NCI-H345 (cell line): ENCODE measurements at places on chromosomes 7 and 10.

GRCh38 chr7:141122736-141123135 is 48.9 kb downstream of the TMEM178B start:
- DNase-seq = no peak

DNA sequence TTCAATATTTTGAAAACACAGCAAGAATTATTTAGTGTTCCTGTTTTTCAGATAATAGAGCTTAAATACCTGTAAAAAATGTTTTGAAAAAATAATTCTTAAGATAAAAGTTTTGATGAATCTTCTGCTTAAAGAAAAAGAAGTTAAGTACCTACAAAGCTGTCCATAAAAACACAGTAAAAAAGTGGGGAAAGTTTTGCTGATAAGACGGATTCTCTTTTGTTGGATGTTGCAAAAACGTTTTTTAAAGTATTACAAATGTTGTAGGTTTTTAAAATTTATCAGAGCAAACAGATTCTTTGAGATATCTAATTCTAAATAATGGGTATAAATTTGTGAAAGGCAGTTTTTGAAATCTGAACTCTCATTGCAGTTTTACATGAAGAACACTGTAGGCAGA is 12.2 kb downstream of the DMTF1 start:
- DNase-seq = no peak

GRCh38 chr10:62764011-62764410 is 40.5 kb upstream of the ADO start:
- no peak for DNase-seq

DNA sequence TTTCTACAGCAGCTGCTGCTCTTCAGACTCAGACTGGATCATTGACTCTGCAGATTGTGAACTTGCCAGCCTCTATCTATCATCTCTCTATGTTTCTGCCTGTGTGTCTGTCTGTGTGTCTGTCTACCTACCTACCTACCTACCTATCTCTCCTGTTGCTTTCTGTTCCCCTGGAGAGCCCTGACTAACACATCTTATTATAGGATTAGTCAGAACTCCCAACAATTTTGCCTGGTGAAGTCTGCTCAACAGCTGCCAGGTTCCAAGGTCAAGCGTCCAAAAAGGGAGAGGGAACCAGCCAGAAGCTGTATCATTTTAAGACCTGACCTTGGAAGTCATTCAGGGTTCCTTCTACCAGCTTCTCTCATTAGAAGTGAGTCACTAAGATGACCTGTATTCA is 579.0 kb upstream of the DPP6 start:
- DNase-seq = no peak

DNA sequence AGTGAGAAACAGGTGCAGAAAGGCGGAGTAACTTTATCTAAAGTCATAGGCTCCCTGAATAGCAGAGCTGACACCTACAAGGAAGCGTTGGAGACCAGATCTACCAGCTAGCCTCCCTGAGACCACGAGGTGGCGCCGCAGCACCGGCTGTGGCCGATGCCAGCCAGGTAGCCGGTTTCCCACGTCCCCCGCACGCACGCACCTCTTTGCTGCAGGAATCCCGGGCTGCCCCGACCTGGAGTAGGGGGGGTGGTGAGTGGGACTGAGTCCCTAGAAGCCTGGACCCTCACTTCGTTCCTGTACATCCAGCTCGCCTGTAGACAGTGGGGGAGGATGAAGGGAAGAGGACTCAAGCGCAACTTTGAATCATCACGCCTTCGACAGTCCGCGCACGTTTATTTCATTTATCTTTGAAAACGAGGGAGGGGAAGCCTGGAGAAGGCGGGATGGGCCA is 3.7 kb downstream of the ELOVL3 start:
- peak; percentile 81 for DNase-seq

- DNase-seq = no peak
These were observed 112.4 kb downstream of the ADCY1 start for GRCh38 chr7:45686441-45687184.

DNA sequence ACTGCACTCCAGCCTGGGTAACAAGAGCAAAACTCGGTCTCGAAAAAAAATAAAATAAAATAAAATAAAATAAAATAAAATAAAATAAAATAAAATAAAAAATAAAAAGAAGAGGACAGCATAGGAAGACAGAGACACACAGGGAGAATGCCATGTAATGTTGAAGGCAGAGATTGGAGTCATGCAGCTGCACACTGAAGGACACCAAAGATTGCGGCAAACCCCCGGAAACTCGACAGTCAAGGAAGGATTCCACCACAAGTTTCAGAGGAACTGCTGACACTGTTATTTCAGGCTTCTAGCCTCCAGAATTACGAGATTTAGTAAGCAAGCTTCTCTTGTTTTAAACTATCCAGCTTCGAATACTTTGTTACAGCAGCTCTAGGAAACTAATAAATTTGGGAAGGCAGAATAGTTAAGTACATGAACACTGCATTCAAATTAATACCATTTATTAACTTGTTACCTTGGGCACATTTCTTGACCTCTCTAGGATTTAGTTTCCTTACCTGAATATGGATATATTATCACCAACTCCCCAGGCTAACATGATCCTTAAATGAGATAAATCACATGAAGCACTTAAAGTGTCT is 9.5 kb downstream of the CPED1 start:
- DNase-seq = no peak

GRCh38 chr10:89097226-89097625 is 106.6 kb downstream of the FAS start:
- no peak for DNase-seq

DNA sequence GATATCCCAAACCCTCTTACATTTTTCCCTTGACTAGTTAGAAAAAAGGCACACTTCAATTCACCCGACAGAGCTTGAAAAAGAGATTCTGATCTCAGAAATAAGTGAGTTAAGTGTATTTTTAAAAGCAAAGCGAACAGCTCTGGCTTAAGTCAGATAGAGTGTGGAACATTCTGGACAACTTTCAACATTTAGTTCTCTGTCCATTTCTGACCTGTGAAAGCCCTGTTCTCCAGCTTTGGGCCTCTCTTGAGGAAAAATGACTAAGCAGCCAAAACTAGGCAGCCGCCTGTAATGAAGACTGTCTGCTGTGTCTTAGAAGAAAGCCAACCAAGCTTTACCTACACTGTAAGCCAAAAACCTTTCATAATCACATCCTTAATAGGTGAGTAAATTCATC is 50.5 kb downstream of the CDK6 start:
- DNase-seq = no peak

- DNase-seq = peak; percentile 69
These were observed 447.0 kb downstream of the GRID1 start for GRCh38 chr10:85919491-85920021.

DNA sequence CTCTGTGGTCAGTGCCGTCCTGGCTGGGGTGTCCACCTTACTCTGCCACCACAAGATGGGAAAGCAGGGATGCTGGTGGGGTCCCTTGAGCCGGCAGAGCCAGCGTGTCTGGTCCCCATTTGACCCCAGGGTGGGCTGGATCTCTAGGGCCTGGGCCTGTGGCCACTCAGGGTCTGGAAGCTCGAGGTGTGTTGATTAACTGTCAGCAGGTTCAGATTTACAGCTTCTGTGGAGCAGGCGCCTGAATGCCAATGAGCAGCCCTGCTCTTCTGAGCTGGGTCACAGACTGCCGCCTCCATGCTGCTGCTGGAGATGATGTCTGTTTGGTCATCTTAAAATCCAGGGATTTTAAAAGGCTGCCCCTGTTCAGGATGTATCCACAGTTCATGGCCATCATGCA is 11.3 kb upstream of the DPYSL4 start:
- no peak for DNase-seq

GRCh38 chr7:101891936-101892640 is 74.7 kb downstream of the CUX1 start:
- DNase-seq = no peak

DNA sequence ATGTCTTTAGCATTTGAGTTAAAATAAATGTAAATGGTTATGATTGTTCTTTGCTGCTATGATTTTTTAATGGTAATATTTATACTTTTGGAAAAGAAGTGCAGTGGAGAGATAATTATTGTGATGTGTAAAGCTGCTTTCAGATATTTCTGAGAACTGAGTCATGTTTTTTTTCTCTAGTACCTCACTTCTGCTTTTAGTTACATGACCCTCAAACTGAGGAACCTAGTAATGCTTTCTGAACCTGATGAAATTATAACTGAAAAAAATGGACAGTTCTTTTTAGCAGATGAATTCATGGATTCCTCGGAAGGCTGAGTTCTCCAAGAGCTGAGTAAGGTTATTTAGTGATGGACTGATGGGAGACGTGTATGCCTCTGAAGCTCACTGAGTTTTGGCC is 167.8 kb downstream of the CDCA7L start:
- DNase-seq = no peak

GRCh38 chr7:787332-788240 is 44.7 kb upstream of the SUN1 start:
- no peak for DNase-seq

GRCh38 chr7:36312064-36312914 is 77.4 kb upstream of the ANLN start:
- no peak for DNase-seq

GRCh38 chr7:141076377-141076776 is 2.5 kb downstream of the TMEM178B start:
- peak; percentile 87 for DNase-seq

DNA sequence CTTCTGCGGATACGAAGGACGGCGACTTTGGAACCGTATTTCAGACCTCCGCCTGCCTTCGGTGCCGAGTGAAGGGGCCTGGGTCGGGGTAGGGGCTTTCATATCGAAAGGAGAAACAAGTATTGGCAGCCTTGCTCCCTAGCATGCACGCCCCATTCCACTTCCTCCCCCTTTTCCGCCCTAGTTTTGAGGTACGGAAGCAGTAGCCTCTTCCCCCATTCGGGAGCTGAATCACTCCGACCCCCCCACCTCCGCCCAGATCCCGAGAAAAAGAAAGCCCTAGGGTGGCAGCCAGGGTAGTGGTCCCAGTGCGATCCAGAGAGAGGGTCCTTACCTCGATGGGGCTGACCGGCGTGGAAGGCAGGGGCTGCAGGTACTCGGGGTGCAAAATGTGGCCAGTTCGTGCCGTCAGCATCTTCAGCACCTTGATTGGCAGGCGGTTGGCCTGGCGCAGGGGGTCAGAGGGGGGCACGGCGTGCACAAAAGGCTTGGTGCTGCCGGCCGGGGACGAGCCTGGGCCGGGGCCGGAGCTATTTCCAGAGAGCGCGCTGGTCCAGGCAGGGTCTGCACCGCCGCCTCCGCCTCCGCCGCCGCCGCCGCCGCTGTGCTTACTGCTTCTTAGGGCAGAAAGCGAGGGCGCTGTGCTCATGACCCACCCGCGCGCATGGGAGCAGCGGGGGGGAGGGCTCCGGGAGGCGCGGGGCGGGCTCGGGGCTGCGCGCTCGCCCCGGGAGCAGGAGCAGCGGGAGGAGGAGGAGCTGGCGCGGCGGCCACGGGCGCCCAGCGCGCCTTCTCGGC is 594 bp downstream of the ZNF503 start:
- DNase-seq = peak; percentile 62

DNA sequence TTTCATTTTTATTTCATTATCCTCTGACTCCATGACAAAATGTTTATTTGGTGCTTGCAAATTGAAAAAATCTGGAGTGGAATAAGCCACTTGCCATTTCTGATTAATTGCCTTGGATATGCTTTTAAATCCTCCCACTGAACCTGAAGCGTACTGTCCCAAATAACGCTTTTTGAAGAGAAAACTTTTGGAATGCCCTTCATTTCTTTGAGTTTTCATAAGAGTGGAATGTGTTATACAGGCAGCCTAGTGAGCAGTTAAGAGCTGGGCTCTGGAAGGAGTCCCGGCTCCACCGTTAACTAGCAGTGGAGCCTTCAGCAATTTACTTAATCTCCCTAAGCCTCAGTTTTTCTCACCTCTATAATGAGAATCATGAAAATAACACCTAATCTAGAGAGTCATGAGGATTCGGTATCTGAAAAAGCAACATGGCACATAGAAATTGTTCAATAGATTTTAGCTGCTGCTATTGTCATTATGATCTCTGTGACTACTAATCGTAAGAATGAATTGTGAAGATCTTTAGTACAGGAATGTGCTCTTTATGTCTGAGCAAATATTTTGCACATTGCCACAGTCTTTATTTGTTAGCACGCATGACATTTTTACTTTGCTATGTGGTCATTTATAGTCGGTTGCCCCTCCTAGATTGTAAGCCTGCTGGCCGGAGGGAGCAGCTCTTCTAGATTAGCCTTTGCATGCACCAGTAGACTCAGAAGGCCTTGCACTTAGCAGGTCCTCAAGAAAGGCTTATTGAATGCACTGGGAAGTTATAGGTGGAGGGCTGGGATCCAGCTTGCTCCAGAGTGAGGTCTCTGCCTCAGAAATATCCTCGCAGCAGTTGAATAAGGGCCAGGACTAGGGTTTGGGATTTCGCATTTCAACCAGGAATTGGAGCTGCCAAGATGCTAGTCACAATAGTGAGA is 59.4 kb downstream of the PLCE1 start:
- no peak for DNase-seq

DNA sequence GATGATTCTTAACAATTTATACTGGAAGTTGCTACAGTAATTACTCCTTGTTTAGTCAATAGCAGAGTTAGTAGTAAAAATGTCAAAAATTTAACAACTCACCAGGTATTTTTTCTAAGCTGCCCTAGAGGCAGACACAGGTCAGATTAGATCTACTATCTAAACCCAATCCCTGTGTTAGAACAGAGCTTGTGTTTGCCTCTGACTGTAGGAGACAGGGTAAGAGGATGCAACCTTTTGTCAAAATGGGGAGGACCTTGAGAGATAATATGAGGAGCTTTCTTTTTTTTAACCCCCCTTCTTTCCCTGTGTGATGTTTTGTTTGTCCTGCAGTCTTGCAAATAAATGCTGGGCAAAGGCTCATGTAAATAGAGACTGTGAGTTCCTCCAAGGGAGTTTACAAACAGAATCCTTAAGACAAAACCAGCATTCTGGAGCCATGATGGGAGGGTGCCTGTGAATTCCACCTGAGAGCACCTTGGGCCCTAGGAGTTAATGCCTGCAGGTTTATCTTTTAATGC is 353.1 kb downstream of the GATA3 start:
- no peak for DNase-seq

GRCh38 chr10:100970076-100970913 is 991 bp downstream of the SEMA4G start:
- peak; percentile 27 for DNase-seq

DNA sequence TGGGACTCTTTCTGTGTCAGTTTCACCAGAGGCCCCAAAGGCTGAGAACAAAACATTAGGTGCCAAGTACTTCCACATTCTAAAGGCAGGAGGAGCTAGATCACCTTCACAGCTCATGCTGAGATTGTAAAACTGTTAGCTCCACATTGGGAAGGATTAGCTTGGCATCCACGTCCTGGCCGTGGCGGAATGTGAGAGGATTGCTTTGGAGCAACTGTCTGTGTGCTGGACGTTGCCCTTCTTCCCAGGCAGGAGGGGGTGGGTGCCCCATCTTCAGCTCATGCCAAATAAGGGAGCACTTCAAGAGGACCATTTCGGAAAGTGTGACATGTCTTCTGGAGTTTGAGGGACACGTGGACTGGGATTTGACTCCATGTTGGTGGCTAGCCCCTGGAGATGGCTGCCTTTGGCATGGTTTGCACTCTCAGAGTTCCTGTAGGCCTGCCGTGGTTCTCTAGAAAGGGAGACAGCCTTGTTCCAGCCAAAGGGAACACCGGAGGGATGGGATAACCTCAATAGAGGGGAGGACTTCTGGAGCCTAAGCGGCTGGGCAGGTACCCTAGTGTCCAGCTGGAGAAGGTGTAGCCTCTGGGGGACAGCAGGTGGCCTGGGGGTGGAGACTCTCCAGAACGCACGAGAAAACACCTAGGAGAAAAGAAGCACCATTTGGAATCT is 19.9 kb upstream of the FMC1 start:
- DNase-seq = no peak

GRCh38 chr7:98357751-98358161 is 43.1 kb downstream of the BAIAP2L1 start:
- no peak for DNase-seq

GRCh38 chr7:102012941-102013461 is 195.6 kb downstream of the CUX1 start:
- no peak for DNase-seq
